Left lobe of liver (tissue), 2 donors: ENCODE measurements at places on chromosomes 7 and 10.

- no peak for DNase-seq
Observed at GRCh38 chr7:79529881-79530235, 76.4 kb upstream of the MAGI2 start.

DNA sequence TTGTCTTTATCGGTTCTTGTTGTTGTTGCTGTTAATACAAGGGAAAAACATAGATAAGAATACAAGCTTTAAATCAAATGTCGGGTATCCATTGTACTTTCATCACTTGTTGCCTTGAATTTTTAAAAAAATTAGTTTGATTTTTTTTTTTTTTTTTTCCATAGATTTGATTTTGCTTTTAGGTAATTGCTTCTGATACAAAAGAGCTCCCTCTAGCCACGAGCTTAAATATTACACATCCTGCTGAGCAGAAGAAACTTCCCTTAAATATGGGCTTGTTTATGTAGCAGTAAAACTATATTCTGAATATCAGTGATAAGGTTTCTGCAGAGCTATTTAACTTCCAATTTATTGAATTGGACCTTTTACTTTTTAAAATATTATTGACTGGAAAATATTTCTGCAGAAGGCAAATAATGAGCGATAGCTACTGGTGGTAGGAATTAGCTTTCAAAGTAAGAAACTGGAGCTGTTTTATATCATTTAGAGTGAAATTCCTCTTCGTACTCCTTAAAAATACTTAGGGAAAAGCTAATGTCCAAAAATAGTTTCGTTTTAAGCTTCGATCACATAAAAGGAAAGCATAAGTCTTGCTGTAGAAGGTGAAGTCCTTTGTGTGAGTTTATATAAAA lies 216.9 kb downstream of the POLR1F start:
- DNase-seq = no peak

GRCh38 chr7:99386584-99387238 lies 12.2 kb downstream of the ARPC1B start:
- DNase-seq = no peak

DNA sequence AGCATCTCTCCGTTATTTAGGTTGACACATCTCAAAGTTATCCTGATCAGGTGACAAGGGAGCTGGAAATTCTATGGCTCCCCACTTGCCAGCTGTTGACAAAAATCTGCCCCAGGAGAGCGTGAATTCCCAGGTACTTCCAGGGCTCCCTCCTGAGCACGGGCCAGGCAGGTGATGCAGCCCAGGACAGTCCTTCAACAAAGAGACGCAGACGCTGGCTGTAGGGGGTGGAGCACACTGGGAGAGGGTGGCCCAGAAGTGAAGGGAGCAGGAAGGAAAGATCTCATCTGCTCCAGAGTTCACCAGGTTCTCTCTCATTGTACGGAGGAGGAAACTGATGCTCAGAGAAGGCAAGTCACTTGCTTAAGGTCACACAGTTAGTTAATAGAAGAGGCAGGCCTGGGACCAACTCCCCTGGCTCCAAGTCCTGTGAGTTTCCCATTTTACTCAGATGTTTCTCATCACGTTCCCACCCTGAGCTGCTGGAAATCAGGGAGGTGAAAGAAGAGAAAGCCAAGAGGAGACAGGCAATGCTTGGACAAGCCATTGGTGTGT lies 41.0 kb upstream of the CHST3 start:
- no peak for DNase-seq

DNA sequence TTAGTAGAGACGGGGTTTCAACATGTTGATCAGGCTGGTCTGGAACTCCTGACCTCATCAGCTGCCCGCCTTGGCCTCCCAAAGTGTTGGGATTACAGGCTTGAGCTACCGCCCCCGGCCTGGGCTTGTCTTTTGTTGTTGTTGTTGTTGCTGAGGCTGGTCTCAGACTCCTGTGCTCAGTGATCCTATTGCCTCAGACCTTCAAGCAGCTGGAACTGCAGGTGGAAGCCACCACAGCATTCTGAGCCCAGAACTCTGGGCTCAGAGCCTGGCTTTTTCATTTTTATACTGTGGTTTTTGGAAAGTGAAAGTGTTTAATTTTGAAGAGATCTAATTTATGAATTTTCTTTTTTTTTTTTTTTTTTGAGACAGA lies 16.2 kb upstream of the DNAJB6 start:
- no peak for DNase-seq

DNA sequence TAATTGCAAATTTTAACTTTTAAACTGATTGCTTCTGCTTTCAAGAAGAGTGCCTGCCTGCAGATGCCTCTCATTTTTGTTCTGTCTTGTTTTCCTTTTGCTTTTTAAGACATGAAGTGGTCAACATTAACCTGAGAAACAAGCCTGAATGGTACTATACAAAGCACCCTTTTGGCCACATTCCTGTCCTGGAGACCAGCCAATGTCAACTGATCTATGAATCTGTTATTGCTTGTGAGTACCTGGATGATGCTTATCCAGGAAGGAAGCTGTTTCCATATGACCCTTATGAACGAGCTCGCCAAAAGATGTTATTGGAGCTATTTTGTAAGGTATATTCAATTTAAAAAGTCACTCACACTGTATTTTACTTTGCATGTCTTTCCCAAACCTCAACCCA lies 8.8 kb downstream of the GSTO2 start:
- DNase-seq = no peak

GRCh38 chr7:80637911-80638765 lies at the start of gene CD36:
CD36 (plus strand) TSS chr7:80638642; CDS start chr7:80646741, 8,099 bp downstream.
- no peak for DNase-seq

DNA sequence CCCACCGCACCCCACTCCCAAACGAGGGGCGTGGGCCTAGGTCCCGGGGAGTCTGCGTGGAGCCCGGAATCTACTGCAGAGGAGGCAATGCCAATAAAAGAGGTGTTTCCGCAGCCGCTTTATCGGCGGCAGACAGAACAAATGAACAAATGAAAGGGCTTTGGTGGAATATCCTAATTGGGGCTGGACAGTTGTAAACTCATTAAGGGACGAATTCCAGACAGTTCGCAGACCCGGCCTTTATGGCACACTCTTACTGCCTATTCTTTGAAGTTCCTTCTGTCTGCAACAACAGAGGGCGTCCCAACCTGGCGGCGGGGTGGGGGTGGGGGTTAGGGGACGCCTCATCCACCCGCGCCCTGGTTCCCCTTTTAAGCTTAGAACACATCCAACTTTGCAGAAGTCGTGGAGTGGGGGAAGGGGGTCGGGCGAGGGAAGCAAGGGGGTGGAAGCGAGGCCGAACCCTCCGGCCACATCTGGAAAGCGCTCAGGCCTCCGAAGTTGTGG lies 4.1 kb downstream of the HOXA9 start:
- DNase-seq = no peak

DNA sequence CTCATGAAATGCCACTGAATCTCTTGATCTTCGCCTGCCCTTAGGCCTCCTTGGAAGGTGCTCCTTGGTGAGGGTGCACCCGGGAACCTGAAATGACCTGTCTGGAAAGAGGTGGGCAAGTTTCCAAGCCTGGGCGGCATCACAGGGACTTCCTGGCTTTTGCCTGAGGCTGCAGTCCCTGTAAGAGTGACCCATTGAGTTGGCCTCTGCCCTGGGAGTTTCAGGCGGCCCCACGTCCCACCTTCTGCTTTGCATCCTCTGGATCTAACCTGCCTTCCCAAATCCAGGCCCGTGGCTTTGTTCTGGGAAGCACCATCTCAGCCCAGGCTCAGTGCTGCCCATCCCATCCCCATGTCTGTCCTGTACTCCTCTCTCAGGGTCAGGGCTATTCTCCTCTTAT lies 356.4 kb downstream of the RPS24 start:
- no peak for DNase-seq

GRCh38 chr10:4981722-4982471 lies 18.7 kb downstream of the AKR1C1 start:
- DNase-seq = peak; percentile 50

DNA sequence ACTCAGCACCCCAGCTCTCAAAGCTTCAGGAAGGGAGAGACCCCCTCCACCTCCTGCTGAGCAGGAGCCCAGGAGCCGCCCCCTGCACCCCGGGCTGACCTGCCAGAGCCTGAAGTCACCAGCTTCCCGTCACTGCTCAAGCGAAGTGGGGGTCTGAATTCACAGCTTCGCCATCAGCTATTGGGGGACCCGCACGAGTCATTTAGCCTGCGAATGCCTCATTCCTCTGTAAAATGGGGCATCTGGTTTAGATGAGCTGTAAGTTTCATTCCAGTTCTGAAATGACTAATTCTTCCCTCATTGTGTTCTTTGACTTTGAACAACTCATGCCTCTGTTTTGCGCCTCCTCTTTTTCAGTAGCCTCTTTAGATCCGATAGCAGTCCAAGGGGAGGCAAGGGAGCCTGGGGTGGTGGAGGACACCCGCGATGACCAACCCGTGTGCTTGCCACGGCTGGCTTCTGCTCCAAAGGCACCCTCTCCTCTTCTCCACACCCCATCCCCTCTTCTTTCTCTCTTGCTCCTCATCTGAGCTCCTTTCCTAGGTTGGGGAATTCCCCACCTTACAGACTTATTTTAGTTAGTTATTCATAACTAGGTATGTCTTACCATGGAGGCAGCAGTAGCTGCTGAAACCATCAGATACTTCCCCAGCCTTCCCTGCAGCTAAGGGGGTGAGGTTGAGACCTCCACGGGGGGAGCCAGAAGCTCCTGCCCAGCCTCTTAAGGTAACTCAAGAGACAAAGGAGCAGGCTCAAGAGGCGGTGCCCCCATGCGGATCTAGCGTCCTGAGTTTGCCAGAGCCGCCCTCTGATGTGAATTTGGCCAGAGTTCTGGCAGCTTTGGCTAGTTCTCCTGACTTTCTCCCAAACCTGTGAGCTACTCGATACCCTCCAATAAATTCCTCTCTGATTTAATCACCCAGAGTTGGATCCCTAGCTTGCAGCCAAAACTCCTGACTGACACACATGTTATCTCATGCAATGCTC lies 47.7 kb downstream of the RBM17 start:
- DNase-seq = no peak

- DNase-seq = no peak
Observed at GRCh38 chr7:18508443-18509427, 13.2 kb downstream of the HDAC9 start.

- no peak for DNase-seq
Observed at GRCh38 chr10:59628456-59628855, 81.2 kb downstream of the SLC16A9 start.

- no peak for DNase-seq
Observed at GRCh38 chr10:31645786-31646185, 282.8 kb downstream of the ARHGAP12 start.

- DNase-seq = no peak
Observed at GRCh38 chr10:114525368-114525949, 121.2 kb upstream of the AFAP1L2 start.

DNA sequence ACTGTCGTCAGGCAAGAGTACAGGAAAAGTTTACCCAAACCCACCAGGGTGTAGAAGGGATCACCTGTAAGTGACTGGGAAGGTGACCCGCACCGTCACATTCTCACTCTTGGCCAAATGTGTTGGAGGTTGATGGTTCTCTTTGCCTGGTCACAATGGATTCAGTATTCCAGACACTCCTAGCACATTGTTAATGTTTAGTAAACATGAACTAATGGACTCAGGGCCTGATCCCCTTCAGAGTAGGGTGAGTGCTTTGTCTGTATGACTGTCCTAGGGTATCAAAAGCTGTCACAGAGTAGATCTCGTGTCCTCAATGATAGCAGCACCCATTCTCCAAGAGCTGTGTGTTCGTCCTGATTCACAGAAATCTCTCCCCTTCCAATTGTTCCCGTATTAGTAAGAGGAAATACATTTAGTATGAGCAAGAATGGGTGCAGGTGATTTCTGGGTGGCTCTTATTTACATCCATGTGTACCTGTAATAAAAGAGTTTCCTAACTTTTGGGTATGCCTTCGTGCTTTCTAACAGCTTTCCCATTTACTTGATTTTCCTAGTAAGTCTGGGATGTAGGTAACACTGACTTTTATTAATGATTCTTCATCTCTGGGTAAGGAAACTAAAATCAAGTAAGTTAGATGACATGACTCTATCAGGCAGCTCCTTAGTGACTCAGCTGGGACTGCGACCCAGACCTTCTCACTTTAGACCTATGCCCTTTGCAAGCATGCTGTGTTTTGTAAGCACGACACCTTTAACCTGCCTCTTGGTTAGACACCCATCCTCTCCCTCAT lies 4.7 kb downstream of the EEPD1 start:
- peak; percentile 70 for DNase-seq

DNA sequence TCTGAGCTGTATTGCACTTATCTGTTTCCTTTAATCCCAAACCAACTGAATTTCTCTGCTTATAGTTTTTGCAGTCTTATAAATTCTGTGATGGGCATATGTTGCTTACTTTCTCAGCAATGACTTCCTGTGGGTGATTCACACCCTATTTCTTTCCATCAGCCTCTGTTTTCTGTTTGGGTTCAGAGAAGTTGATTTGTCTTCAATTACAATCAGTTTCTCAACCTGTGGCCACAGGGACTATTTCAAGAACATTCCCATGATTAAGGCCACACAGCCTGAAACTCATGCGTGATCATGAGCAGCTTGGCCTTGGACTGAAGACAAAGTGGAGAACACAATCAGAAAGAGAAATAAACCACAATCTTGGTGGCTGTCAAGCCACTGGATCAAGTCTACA lies 1174.6 kb upstream of the C7orf33 start:
- no peak for DNase-seq

- no peak for DNase-seq
Observed at GRCh38 chr7:27155816-27156507, 513 bp downstream of the HOXA7 start.

DNA sequence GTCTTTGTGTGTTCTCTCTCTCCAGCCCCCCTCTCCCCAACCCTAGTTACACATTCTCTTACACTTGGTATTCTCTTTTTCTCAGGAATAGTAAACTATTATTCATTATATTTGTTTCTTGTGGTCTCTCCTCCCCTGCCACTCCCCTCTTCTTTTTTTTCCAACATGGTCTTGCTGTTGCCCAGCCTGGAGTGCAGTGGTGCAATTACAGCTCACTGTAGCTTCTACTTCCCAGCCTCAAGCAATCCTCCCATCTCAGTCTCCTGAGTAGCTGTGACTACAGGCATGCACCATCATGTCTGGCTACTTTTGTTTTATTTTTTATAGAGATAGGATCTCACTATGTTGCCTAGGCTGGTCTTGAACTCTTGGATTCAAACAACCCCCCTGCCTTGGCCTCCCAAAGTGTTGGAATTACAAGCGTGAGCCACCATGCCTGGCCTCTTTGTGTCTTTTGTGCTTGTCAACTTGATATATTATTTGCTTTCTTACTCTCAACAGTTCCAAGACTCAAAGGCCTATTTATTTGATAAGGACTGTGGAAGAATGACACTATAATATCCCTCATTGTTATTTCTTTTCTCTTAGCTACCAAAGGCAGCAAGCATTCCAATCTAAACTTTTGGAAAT lies 66.9 kb downstream of the MLLT10 start:
- no peak for DNase-seq

- DNase-seq = no peak
Observed at GRCh38 chr7:101803203-101804087, 14.0 kb upstream of the CUX1 start.

- DNase-seq = no peak
Observed at GRCh38 chr7:50531401-50531911, 33.7 kb downstream of the DDC start.

- DNase-seq = no peak
Observed at GRCh38 chr10:29491918-29492317, 142.9 kb downstream of the SVIL start.
